ENCODE measurements at places on chromosomes 12 and 14. TPM values are rescaled to one million over a fixed set of nuclear protein-coding genes. Genes with fewer than 3 reads are reported as not detected.

- DNase-seq = no peak
Observed at GRCh38 chr12:8590842-8591545, 21.7 kb downstream of the AICDA start.

DNA sequence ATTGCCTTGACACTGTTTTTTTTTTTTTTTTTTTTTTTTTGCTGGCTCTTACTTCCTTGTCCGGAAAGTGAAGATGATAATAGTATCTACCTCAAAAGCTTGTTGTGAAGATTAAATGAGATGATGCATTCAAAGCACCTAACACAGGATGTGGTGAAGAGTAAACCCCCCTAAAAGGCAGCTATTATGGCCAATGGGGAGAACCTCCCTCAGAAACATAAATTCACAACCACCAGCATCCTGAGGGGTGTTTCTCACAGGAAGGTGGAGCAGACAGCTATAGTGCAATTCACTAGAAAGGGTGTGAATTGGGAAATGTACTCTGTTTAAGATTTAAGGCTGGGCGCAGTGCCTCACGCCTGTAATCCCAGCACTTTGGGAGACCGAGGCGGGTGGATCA, 85.4 kb upstream of the CRY1 start:
- DNase-seq = no peak

GRCh38 chr12:69833696-69834095, 8.7 kb downstream of the MYRFL start:
- no peak for DNase-seq

GRCh38 chr12:127629066-127629820, 637.7 kb upstream of the TMEM132C start:
- DNase-seq = no peak

DNA sequence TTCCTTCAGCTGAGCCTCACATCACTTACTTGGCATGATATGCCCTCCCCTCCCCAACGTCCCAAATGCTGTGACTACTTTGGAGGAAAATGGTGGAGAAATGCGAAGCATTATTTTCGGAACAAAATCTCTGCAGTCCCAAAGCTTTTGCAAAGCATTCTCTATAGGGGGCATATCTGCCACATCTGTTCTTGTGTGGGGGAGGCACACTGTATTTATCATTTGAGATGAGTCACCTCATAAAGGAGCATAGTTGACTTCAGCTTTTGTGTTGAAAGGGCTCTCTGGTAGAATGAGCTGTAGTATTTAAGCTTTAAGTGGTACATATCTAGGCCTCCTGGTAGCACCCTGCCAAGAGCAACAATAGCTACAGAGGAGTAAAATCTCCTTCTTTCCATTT, 447.5 kb downstream of the ADAMTS20 start:
- DNase-seq = no peak

GRCh38 chr12:480831-481816, 21.4 kb downstream of the B4GALNT3 start:
- peak; percentile 67 for DNase-seq

- no peak for DNase-seq
Observed at GRCh38 chr12:57372233-57372632, 58.6 kb downstream of the R3HDM2 start.

- peak; percentile 82 for DNase-seq
Observed at GRCh38 chr14:68782091-68782981, 10.5 kb downstream of the ZFP36L1 start.

- DNase-seq = no peak
Observed at GRCh38 chr14:75738192-75738591, 77.1 kb downstream of the TTLL5 start.

DNA sequence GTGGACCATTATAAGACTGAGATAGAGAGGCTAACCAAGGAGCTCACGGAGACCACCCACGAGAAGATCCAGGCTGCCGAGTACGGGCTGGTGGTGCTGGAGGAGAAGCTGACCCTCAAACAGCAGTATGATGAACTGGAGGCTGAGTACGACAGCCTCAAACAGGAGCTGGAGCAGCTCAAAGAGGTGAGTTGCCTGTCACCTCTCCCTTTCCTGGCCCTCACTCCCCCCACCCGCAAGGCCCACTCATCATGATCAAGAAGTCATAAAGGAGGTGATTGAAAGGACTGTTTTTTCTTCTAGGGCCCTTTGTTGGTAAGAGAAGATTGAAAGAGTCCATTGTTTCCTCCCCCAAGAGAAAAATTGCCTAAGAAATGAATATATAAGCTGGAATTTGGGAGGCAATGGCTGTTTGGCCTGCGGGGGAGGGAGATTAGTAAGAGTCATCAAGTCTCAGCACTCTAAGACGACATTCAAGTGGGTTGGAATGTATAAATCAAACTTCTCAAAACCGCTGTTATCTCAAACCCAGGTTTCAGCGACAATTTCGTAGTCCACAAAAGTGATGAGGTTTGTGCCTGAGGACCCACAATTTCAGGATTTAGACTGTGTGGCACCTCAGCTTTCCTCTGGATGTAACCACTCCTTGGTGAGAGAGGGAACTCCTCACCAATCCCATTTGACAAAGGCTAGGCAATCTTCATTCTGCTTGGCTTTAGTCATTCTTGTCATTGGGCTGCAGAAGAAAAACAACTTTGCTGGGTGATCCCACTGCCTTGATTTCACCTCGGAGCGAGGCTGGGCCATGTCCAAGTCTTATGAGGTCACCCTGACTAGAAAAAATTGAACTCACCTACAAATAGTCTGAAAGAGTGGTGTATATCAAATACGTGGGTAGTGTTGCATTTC, 966 bp downstream of the BICD1 start:
- DNase-seq = no peak

DNA sequence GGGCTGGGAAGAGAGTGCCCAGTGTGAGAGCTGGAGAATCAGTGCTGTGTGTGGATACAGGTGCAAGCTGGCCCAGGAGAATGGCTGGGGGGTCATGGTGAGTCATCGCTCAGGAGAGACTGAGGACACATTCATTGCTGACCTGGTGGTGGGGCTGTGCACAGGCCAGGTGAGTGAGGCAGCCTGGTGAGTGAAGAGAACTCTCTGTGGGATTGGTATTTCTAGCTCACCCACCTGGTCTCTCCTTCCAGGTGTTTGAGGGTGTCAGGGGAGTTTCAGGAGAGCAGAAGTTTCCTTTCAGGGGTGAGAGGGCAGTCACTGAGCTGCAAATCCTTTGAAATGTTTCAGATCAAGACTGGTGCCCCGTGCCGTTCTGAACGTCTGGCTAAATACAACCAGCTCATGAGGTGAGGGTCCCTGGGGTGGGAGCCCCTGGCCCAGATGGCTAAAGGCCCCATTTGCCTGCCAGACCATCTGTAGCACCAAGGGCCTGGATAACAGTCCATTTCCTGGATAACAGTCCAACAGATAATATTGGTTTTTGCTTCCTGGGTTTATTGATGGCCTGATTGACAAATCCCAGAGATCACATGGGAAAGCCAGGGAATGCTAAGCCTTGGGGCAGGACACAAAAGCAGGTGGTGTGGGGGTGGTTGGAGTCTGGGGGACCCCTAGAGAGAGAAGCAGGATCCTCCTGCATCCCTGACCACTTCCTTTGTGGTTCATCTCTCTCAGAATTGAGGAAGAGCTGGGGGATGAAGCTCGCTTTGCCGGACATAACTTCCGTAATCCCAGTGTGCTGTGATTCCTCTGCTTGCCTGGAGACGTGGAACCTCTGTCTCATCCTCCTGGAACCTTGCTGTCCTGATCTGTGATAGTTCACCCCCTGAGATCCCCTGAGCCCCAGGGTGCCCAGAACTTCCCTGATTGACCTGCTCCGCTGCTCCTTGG, 5.5 kb upstream of the ATN1 start:
- no peak for DNase-seq

DNA sequence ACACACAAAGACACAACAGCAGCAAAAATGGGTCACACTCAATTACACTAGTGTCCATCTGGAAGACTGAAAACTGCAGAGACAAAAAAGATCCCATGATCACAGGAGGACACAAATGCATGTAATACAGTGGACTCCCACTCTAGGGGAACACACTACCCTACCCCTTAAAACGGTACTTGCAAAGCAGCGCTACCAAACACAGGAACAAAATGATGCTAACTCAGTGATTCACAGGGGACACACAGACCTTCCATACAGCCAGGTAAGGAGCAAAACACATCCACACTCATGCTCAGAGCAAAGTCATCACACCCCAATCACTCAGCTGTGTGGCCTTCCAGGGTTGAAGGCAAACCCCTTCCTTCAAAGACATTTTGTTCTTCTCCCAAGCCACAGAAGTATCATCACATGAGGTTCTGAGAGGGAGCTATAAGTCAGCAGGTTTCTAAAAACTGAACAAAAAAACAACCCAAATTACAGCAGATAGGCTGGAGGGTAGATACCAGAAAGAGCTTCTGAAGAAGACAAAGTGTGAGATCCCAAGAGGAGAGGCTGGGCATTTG, 14.8 kb downstream of the SMUG1 start:
- DNase-seq = no peak

DNA sequence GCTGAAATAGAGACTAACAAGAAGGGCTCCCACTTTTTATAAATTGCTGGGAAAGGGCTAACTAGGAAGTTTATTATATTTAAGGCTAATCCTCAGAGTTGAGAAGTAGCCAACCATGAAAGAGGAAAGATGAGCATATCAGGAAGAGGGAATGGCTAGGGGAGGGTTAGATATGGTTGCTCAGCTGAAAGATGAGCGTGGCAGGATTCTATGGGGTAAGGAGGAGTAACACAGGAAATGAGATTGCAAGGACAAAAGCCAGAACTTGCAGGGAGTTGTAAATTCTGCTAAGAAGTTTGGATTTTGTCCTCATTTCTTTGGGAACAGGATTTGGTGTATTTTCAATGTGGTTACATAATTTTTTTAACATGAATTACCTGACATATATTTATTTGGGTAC, 127.4 kb upstream of the ATP2B1 start:
- no peak for DNase-seq

- no peak for DNase-seq
Observed at GRCh38 chr14:80213602-80214001, 2.3 kb upstream of the DIO2 start.

- no peak for DNase-seq
Observed at GRCh38 chr12:6241495-6241894, 41.3 kb downstream of the CD9 start.

The RNF212B gene
- not detected for total RNA-seq

The SLC2A13 gene
- 13.0 TPM for total RNA-seq

The OTOGL gene
- not detected for total RNA-seq

The RCOR1 gene
- total RNA-seq = 21.9 TPM

The MANSC1 gene
- total RNA-seq = 15.4 TPM

The EID3 gene
- 8.2 TPM for total RNA-seq

The HVCN1 gene
- 4.2 TPM for total RNA-seq

The ITGB7 gene
- 2.3 TPM for total RNA-seq

The DBX2 gene
- total RNA-seq = 0.32 TPM

The FSCB gene
- total RNA-seq = not detected

The GAS2L3 gene
- 10.0 TPM for total RNA-seq

The SLC5A8 gene
- total RNA-seq = not detected

The DHH gene
- total RNA-seq = 1.5 TPM

The CCDC197 gene
- total RNA-seq = not detected

The EMC9 gene
- total RNA-seq = 15.5 TPM

The FOXM1 gene
- total RNA-seq = 0.51 TPM
